H7 (cell line): ENCODE measurements at places on chromosomes 12 and 14.

DNA sequence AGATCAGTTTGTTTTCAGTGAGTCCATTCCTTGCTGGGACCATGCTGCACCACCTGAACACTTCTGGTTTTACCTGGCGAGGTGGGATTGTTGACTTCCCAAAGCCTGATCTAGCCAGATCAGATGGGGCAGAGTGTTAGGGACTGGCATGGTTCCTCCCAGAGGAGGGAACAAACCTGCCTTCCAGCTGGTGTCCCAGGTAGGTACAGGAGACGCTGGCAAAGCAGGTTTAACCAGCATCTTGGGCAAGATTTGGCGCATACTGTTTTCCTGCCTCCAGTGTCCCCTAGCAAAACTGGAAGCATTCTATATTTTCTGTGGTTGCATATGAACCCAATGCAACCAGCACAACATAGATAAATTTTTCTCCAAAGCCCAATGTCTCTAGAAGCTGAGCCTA, 14.6 kb upstream of the FOS start:
- DNase-seq: no peak

GRCh38 chr14:77804592-77804991, 4.7 kb downstream of the ADCK1 start:
- peak; percentile 75 for DNase-seq

GRCh38 chr12:81723361-81723760, 35.8 kb downstream of the PPFIA2 start:
- DNase-seq: no peak

DNA sequence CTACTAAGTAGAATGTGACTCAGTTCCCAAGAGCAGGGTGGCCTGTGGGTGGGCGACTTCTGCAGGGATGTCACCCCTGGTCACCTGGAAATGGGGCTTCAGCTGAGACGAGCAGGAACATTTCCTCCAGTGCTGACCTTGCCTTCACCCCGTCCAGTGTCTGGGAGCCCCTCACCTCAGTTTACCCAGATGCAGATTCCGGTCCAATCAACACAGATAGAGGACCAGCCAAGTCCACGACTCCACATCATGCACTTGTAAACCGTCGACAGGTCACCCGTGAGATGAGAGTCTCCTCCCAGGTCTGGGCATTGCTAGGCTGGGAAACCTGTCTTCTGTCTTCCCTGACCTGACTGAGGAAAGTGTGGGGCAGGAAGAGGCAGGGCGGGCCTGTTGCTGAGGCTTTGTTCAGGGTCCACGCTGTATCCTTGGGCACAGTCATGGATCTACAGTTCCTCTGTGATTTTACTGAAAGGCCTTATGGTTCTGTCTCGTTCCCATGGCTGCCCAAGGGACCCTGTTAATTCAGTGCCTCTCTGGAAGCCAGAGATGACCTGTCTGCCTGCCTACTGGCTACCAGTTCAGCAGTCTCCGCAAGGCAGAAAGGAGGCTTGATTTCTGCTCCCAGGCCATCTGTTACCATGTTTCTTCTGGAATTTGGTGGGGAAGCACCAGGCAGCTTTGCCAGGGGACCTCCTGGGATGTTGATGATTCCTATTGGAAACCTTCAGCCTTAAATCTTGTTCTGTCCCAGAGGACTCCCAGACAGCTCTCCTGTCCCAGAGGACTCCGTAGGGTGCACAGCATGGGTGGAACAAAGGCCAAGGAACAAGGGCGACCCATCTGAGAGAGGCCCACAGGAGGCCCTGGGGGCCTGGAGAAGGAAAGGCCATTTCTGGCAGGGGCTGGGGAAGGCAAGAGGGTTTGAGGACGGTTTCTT, 288.5 kb upstream of the RTL1 start:
- DNase-seq: peak; percentile 22

- peak; percentile 62 for DNase-seq
Measured at GRCh38 chr12:94225947-94226630, 77.7 kb downstream of the PLXNC1 start.

DNA sequence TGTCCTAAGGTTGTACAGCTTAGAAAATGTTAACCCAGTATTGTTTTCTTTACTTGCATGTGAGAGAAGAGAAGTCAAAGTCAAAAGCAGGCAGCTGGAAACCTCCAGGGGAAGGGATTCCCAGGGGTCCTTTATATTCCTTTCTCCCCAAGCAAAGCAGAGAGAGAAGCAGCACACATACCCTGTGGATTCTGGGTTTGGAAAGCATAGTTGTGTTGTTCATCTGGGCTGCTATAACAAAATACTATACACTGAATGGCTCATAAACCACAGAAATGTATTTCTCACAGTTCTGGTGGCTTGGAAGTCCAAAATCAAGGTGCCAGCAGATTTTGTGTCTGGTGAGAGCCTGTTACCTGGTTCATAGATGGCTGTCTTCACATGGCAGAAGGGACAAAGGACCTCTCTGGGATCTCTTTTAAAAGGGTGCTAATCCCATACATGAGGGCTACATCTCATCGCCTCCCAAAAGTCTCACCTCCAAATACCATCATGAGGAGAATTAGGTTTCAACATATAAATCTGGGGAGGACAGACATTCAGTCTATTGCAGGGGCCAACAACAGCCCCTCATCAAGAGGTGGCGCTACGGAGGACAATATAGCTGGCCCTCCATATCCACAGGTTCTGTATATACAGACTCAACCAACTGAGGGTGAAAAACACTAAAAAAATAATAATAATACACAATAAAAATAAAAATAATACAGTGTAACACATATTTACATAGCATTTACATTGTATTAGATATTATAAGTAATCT, 19.3 kb upstream of the PCNX1 start:
- no peak for DNase-seq

- DNase-seq: no peak
Measured at GRCh38 chr12:27426743-27427487, 19.6 kb upstream of the SMCO2 start.

- no peak for DNase-seq
Measured at GRCh38 chr12:81888106-81888740, 129.1 kb upstream of the PPFIA2 start.

DNA sequence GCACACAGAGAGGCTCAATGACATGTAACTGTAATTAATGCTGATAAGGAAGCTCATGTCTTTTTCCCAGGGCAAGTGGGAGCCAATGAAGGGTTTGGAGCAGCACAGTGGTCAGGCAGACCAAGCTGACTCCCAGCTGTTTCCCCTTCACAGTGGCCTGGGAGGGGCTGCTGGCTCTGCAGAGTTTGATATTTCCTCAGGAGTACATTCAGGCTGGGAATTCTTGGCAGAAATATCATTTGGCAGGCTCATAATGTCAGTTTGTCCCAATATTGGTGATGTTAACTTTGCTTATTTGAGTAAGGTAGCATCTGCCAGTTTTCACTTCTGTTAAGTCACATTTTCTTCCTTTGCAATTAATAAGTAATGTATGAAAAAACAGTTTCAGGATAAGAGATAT, 247.0 kb downstream of the EMP1 start:
- no peak for DNase-seq

DNA sequence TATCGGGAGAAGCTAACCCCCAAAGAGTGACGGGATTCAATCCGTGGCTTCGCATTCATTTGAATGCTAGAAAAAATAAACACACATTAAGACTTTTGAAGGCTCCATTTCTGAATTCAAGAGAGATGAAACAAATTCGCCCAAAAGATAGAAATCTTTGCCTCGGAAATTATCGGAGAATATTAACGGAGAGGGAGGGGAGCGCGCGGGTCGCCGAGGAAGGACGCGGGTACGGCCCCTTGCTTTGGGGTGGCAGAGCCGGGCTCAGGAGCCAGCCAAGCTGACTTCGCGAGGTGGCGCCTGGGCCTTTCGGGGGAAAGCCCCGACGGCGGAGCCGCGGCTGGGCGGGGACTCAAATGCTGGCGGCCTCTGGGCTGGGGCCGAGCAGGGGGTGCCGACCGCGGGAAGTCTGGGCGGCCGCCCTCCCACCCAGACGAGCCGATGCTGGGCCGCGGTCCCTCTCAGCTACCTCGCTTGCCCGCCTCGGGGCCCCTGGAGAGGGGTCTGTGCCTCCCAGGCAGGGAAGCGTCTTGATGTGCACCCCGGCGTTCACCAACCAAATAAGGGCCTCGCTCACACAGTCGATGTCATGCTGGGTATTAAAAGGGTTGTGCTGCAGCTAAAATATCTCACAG, 14.7 kb downstream of the NKX2-1 start:
- peak; percentile 89 for DNase-seq

GRCh38 chr12:31866523-31866922, 92.7 kb upstream of the RESF1 start:
- DNase-seq: no peak

DNA sequence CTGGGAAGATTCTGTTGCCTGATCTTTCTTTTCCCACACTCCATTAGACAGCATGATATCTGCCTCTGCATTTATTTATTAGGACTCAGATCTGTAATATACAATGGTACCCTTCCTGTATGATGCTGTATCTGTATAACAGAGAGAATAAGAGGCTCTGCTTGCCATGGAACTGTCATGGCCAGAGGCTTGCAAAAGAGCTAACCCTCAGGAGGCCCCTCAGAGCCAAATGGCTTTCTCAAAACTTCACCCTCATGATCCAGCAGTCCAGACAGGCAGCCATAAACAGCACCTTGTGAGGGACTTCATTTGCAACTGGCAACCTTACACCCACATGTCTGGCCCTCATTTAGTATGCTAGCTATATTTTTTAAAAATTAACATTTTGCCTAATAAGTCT, 57.6 kb downstream of the TMEM30B start:
- no peak for DNase-seq

DNA sequence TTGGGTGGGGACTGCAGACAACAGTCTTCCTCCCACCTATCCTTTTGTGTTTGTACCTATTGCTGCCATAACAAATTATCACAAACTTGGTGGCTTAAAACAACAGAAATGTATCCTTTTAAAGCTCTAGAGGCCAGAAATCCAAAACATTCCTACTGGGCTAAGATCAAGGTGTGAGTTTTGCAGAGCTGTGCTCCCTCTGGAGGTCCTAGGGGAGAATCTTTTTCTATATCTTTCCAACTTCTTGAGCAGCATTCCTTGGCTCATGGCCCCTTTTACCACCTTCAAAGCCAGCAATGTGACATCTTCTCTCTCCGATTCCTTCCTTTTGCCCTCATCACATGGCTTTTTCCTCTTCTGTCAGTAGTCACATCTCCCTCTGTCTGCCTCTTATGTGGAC, 190.6 kb downstream of the TTC8 start:
- no peak for DNase-seq

DNA sequence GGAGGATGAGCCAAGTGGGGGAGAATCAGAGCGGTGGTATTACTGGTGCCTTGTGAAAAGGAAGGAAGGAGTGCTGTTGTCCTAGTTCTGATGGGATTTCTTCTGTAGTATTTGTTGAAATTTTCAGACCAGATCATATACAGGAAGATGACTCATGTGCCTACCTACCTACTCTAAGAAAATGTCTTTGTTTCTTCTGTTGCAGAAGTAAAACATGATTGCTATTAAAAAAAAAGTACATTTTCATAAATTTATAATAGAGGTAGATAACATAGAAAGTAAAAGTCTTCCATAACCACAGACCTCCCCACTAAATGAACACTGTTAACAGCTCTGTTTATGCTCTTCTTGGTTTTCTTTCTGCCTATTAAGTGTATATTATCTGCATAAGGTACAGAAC, 26.9 kb downstream of the SAMD4A start:
- no peak for DNase-seq

DNA sequence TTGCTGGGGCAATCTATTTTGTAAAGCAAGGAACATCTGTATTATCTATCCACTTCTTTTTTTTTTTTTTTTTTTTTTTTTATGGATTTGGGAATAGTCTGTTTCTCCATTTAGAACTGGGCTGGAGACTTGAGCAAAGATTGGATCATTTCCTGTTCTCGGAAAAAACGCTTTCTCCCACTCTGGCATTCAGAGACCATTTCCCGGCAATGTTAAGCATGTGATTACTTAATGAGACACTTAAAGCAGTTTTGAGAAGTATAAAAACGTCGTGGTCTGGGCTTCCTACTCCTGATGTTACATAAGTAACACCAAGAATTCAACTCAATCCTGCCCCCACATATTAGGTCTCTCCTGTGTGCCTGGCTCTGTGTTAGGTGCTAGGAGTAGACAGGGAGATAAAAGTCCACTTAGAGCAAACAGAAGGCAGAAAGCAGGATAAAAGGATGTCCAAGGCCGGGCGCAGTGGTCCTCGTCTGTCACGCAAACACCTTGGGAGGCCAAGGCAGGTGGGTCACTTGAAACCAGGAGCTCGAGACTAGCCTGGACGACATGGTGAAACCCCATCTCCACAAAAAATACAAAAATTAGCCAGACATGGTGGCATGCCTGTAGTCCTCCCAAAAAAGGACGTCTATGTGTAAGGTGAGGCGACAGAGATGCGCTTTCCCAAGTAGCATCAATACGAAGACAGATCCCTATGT, 152.1 kb upstream of the GSC start:
- DNase-seq: no peak

GRCh38 chr12:26119391-26119989, 5.3 kb downstream of the BHLHE41 start:
- peak; percentile 51 for DNase-seq

GRCh38 chr14:78683206-78683605, 513.0 kb downstream of the NRXN3 start:
- DNase-seq: no peak

DNA sequence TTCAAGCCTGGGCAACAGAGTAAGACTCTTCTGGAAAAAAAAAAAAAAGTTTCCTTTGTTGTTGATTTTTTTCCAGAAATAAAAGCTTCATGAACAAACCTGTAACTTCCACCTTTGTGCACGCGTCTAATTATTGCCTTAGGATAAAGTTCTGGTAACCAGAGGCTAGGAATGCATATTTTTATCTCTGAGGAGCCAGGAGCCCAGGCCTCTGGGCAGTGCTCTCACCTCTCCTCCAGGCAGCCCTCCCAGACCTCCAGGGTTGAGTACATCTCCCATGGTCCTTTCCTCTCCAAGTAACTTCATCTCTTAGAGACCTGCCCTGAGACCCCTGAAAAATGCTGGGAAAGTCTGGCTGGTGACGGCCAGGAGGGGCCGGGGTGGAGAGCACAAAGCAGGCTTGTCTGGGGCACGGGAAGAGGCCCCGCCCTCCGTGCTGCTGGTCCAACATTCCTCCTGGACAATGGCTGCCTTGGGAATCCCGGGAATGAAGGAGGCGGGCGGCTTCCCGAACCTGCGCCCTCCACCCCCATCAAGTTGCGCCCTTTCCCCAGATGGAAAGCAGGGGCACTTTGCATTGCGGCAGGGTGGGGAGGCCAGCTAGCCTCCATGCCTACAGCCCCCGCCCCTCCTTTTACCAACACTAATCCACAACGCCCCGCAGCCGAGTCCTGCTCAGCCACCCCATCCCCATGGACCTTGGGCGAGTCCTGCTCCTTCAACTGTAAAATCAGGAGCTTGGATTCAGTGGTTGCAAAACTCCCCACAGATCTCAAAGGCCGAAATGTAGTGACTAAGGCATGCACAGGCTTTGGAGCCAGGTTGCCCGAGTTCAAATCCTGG, 7.3 kb upstream of the FIGNL2 start:
- DNase-seq: peak; percentile 94

DNA sequence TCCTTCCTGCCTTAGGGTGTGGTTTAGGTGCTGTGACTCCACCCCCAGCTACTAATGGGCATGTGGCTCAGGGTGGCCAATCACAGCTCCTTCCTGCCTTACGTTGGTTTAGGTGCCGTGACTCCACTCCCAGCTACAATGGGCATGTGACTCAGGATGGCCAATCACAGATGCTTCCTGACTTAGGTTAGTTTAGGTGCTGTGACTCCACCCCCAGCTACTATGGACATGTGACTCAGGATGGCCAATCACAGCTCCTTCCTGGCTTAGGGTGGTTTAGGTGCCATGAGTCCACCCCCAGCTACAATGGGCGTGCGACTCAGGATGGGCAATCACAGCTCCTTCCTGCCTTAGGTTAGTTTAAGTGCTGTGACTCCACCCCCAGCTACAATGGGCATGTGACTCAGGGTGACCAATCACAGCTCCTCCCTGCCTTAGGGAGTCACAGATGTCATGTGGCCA, 163.9 kb downstream of the TBX5 start:
- DNase-seq: no peak

GRCh38 chr14:96754845-96755184, 42.4 kb upstream of the VRK1 start:
- DNase-seq: peak; percentile 69
